ENCODE measurements at places on chromosomes 2 and 18.

GRCh38 chr18:35491700-35492077, 6.1 kb downstream of the INO80C start:
- DNase-seq, result no peak

GRCh38 chr2:14023558-14023957, 609.0 kb upstream of the LRATD1 start:
- no peak for DNase-seq

DNA sequence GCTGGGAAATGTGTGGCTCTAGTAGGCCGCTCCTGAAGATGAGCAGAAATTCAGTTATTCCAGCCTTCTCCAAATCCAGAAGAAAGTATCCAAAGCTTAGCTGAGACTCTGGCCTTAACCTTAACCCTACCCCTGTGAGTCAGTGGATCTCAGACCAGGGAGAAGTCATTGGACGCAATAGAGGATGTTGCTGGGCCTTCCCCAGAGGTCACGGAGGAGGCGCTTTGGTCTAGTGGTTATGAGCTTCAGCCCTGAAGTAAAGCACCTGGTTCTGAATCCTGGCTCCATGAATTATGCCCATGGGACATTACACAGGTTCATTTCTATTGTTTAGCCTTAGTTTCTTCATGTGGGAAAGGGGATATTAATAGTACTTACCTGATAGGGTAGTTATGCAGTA, 24.0 kb downstream of the PKDCC start:
- no peak for DNase-seq

DNA sequence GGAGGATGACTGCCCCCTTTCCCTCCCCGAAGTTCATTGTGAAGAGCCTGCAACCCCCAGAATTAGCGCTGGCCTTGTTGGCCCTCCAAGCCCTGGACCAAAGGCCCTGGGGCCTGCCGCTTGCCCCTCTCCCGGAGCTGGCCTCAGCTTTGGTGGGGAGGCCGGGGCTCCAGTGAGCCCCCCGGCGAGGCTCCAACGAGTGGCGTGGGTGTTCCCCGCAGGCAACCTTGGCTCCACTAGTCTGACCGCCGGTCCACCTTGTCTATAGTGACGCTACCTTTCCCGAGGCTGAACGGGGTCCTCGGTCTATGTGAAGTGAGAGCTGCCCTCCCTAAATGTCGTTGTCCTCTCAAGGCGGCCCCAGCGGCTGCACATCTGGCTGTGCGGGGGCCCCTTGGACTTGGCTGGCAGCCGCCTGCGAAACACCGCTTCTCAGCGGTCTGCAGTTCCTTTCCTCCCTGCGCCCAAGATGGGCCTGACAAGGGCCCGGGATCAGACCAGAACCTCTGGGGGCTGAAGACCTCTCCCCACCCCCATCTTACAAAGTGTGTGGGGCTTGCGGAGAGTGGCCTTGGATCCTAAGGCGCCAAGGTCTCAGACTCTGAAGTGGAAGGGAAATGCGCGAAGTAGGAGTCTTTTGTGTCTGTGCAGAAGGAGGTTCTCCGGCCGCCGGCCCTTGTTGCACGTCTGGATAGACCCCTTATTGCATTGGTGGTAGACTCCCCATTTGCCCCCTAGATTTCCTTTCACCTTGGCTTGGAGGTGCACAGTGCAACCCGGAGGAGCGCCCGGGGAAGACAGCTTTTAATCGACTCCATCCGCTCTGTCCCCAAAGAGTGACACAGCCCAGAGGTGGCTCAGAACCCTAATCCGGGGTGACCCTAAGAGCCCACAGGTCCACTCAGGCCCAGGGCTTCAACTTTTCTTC, 3.9 kb upstream of the HOXD10 start:
- no peak for DNase-seq

- DNase-seq, result no peak
Measured at GRCh38 chr2:226963528-226963927, 127.7 kb downstream of the RHBDD1 start.

DNA sequence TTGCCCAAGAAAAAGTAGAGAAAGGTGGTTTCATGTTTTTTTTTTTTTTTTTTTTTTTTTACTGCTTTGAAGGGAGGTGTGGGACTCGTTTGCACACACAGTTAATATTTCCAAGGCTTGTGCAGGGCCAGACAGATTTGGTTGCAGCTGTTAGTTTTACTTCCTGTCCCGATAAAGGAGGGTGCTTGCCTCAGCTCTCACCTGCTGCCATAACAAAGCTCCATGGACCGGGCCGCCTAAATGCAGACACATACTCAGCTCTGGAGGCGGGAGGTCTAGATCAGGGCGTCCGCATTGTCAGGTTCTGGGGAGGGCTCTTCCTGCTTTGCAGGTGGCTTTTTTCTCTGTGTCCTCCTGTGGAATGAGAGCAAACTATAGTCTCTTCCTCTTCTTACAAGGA, 69.9 kb downstream of the ODC1 start:
- DNase-seq, result no peak

- no peak for DNase-seq
Measured at GRCh38 chr2:213566846-213567245, 282.6 kb downstream of the SPAG16 start.

DNA sequence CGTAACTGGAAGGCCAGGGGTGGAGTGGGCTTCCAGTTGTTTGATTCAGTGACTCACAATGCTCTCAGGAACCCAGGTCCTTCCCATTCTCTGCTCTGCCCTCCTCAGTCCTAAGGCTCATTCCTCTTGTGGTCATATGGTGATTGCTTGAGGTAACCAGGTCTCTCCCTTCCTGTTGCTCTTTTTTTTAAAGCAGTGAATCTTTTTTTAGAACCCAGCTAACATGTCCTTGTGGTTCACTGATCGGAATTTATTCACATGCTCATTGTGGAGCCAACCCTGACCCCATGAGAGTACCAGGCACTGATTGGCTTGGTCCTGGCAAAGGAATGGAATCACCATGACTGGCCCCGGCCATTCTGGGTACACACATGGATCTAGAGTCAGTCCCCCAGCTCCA, 7.4 kb downstream of the THNSL2 start:
- DNase-seq, result no peak

DNA sequence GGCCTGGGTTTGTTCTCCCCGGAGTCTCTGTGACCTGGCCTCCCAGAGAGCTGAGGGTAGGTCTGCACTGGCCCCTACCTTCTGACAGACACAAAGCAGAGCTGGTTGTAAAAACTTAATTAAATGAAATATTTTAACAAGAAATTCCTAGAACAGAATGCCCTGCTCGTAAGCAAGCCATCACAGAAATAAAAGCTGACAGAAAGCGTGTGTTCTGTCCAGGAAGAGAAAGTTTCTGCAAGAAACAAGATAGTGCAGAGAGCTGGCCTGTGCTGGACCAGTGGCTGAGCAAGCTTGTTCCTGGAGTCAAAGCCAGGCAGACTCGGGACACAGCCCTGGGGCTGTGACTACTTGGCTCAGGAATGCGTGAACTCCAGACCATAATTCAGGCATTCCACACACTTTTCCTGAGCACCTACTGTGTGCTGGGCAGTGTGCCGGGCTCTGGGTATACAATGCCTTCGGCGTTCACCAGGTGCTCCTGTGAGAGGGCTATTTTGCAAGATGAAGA, 51.6 kb downstream of the APOB start:
- peak; percentile 11 for DNase-seq

- DNase-seq, result no peak
Measured at GRCh38 chr2:85231952-85232351, 95.8 kb downstream of the TGOLN2 start.

DNA sequence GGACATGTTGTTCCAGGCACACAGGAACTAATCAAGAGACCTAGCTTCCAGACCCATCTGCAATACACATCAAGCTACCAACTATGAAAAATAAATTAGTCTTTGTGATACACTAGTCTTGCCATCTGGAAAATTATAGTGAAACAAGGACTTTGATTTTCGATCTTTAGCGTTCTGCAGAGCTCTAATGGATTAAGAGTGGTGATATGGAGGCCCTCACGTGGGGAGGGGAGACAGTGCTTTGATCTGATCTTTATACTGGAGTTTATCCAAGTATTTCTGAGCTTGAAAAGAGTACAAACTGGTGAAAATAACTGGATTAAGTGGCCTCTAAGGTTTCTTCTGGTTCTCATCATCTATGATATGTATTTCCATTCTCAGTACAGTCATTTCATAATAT, 273.4 kb upstream of the CDH7 start:
- DNase-seq, result no peak

DNA sequence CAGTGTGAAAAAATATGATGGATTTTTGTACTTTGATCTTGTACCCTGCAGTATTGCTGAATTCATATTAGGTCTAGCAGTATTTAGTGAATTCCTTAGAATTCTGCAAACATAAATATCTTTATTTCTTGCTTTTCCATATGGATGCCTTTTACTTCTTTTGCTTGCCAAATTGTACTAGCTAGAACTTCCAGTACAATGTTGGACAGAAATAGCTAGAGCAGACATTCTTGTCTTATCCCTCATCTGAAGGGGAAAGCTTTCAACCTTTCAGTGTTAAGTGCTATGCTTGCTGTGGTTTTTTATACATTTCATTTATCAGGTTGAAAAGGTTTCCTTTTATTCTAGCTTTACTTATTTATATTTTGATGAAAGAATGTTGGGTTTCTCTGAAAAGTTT, 1321.9 kb upstream of the CHAC2 start:
- no peak for DNase-seq

DNA sequence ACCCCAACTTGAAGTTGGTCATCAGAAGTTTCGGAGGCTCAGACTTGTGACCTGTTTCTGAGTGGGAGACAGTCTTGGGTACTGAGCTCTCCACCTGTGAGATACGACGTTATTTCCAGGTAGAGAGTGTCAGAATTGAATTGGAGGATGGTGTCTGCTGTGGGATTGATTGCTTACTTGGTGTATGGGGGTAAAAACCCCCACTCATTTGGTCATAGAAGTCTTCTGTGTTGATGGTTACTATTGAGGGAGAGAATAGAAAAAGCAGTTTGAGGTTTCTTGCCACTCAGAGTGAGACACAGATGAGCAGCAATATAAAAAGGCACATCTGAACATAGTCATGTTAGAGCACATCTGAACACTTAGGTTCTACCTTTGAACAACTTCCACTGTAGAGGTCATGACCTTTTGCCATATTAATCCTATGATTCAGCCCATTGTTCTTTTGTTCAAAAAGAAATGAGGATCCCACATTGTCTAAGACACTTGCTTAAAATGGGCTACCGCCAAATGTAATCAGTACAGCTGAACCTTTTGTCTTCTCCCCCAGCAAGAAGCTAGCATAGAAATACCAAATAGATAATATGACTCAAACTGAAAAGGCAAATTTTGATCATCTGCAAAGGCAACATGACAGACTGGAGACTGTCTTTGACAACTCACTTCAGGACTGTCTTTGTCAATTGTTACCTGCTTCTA, 73.3 kb downstream of the NAB1 start:
- DNase-seq, result no peak

DNA sequence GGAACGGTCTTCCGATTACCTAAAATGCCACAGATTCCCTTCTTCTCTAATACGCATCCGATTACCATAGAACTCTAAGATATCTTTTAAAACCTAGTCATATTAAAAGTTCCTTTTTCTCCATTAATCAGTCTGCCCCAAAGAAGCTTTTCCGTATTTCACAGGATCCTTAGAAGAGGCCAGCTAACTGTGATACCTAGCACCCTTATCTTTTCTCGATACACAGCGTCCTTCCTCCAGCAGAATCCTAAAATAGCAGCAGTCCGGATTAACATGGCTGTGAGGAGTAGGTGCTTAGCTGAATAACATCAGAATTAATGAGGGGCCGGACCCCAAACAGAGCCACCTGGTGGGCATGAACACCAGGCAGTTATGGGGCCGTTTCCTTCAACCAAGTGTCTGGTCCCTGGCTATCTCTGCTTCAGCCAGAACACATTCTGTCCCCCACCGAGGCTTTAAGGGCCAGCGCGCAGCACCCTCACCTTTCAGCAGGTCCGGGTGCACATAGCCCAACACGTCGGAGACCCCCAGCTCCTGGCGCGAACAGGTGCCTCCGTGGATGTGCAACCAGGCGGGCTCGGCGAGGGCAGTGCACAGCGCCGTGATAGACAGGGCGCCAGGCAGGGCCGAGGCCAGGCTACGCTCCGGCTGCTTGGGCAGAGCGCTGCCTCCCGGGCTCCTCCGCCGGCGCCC, 995 bp downstream of the TMEM127 start:
- no peak for DNase-seq

DNA sequence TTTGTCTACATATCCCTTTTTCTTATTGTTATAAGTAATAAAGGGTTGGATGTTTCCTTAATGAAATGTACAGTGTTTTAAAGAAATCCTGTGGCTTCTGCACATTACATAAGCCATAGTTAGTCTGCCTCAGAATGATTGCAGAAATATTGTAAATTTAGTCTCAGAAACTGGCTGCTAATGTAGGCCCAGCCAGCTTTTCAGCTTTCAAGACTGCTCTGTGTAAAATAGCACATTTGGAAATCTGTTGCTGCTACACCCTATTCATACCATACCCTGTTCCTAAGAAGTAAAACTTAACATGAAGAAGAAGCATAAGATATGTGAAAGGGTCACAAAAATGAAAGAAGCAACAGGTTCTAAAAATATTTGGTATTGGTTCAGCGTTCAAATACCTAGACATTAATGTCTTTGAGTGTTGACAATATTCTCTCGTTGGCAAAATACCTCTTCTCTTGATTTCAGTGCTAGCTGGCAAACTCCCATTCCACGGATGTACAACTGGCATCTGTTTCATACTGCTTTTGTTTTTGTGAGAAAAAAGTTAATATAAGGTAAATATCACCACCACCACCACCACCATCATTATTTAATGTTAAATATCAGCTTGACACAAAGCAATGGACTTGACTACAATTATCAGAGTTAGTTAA, 19.2 kb upstream of the NCKAP1 start:
- no peak for DNase-seq

GRCh38 chr2:30310955-30311354, 79.6 kb downstream of the LBH start:
- DNase-seq, result no peak

- no peak for DNase-seq
Measured at GRCh38 chr2:114368705-114369104, 73.7 kb upstream of the DPP10 start.

- DNase-seq, result no peak
Measured at GRCh38 chr2:197345846-197346370, 35.3 kb upstream of the ANKRD44 start.

- DNase-seq, result no peak
Measured at GRCh38 chr2:26394694-26395093, 7.0 kb upstream of the DRC1 start.

DNA sequence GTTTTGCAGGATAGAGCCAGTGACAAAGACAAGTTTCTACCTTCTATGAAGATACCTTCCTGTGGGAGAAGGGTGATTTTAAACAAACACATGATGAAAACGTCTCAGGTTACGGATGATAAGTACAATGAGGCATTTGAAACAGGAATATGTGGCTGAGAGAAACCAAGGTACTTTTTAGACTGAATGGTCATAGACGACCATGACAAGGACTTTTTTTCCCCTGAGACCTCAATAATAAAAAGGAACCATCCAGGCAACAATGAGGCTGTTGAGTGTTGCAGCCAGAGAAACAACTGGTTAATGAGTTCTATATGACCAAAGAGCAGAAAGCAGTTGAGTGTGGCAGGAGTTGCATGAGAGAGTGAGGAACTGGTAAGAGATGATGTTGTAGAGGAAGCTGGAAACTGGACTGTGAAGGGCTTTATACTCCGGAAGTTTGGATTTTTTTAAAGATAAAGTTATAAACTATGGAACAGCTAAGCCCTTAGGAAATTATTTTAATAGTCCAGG, 306.1 kb upstream of the CYRIA start:
- DNase-seq, result no peak
